ENCODE measurements at places on chromosomes 7 and 10. TPM values are rescaled to one million over a fixed set of nuclear protein-coding genes. Genes with fewer than 3 reads are reported as not detected.

DNA sequence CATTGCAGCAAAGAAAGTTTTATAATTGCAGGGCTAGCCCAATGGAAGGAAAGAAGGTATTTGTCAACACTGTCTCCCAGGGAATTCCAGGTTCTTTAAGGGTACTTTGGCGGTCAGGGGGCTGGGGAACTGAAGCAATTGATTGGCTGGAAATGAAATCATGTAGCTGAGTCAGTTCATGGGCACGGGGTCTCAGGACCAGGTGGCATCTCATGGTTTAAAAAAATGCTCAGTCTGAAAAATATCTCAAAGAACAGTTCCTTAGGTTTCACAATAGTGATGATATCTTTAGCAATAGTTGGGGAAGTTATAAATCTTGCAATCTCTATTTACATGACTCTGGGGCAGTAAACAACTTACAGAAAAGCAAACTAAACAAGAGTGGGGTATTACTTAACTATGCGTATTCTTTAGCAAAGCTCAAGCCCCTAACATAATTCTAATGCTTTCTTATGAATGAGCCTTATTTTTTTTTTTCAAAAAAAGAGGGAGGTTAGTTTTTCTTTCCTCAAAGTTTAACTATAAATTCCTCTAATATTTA lies 376.9 kb upstream of the NRG3 start:
- DNase-seq, result no peak

GRCh38 chr10:78049851-78050250 lies 16.2 kb downstream of the RPS24 start:
- no peak for DNase-seq

The ANK3 gene
- 242 TPM for total RNA-seq

- DNase-seq, result peak; percentile 57
Measured at GRCh38 chr10:101839416-101840063, 4.1 kb downstream of the KCNIP2 start.

The GRID2IP gene
- total RNA-seq, result 0.08 TPM

The HGF gene
- total RNA-seq, result 16.1 TPM

DNA sequence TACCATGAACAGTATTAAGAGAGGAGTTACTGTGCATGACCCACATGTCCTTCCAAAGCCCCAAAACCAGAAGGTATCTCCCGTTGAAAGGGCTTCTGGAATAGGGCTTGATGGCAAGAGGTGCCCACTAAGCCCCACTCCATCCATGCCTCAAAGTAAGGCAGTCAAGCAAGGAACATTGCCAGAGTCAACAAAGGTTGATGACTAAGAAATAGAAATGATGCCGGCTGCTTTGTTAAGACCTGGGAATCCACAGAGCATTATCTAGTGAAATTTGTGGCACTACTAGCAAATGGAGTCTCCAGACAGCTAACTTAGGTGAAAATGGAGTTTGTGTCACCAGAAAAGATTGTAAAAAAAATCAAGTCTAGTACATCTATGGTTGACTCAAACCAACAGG lies 6.2 kb downstream of the SFR1 start:
- DNase-seq, result no peak

The SLC26A3 gene
- 0.35 TPM for total RNA-seq

- DNase-seq, result no peak
Measured at GRCh38 chr10:126783806-126784557, 113.5 kb upstream of the C10orf90 start.

- no peak for DNase-seq
Measured at GRCh38 chr10:131738396-131738735, 162.4 kb upstream of the PPP2R2D start.

- no peak for DNase-seq
Measured at GRCh38 chr7:157014635-157015555, 4.4 kb upstream of the MNX1 start.

DNA sequence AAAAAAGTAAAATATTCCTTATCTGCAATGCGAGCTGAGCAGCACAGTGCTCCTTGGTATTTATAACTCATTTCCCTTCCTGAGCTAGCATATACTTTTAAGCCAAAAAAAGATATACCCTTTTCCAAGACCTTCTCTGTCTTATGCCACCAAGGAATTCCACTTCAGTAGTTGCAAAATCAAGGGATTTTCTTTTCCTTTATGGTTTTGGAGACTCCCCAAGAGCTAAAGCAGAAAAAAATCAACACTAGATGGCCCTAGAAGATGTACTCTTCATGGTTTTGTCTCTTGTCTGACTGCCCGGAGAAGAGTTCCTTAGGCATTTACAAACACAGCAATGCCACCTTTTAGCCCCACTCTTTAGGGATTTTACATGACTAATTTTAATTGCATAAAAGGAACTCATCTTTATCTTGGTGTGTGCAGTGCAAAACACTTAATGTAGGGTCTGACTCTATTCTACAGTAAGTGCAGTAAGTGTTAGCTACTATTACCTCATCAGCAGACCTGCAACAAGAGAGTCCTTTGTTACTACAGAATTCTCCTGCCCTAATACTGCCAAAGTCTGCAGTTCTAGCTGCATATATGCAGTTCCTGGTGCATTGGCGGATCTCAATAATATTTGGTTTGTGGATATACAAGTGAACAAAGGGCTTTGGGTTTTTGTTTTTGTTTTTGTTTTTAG lies 443.3 kb downstream of the GFRA1 start:
- no peak for DNase-seq

- no peak for DNase-seq
Measured at GRCh38 chr10:124224331-124225028, 131.1 kb upstream of the CHST15 start.

DNA sequence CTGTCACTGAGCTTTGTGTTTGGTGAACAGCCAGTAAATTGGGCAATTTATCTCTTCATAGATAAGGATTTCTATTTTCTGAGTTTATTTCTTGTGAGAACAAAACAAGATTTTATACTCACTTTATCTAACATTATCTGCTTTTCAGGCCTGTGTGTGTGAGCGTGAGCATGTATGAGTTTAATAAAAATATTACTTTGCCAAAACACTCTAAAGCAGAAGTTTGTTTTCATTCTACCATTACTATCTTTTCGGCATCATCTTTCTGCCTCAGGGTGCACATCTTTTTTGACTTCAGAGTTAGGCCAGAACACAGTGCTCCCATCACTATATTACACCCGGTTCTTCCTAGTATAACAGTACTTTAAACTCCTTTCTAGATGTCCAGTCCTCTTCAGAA lies 13.0 kb downstream of the ZWINT start:
- DNase-seq, result no peak

DNA sequence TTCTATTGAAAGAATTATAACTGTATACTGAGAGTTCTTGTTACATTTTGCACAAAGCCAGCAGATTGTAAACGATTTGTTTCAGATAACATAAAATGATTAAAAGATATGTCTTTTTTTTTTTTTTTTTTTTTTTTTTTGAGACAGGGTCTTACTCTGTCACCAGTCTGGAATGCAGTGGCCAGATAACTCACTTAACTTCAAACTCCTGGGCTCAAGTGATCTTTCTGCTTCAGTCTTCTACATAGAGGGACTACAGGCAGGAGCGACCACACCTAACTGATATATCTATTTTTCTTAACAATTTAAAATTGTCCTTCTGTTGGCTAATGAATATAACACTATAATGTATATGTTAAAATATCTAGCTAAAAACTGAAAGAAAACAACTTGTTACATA lies 317.3 kb upstream of the CACNA2D1 start:
- DNase-seq, result no peak
